ENCODE measurements at places on chromosomes 11 and 22.

GRCh38 chr11:80538040-80538439, 1097.2 kb upstream of the TENM4 start:
- no peak for DNase-seq

DNA sequence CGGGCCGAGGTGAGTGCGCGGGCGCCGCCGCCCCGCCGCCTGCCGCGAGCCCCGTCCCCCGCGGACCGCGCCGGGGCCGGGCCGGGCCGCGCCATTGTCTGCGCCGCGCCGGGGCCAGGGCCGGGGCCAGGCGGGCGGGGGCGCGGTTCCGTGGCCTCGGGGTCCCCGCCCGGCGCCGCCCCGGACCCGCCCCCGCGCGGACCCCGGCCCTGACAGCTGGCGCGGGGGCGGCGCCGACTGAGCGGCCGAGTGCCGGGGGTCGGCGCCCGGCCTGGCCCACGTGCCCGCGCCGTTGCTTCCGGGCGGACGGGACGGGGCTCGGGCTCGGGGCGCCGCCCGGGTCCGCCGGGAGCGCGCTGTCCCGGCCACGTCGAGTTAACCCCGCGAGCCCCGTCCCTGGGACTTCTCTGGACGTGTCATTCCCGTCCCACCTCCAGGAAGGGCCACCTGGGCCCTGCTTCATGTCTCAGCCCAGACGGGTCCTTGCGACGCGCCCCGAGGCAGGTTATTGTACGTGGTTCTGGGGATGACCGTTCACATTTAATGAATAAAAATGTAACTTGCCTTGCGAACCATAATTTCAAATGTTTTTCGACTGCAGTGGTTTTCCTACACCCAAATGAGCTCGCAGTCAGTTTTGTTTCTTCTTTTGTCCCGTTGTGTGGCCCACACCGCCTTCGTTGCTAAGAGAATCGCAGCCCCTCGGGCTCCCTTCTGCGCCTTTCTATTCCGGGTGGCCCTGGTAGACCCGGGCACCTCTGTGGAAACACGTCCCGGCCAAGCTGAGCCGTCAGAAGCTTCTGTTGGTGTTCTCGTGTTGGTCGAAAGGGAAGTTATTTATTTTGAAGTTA, 562 bp downstream of the ZBED4 start:
- no peak for DNase-seq

DNA sequence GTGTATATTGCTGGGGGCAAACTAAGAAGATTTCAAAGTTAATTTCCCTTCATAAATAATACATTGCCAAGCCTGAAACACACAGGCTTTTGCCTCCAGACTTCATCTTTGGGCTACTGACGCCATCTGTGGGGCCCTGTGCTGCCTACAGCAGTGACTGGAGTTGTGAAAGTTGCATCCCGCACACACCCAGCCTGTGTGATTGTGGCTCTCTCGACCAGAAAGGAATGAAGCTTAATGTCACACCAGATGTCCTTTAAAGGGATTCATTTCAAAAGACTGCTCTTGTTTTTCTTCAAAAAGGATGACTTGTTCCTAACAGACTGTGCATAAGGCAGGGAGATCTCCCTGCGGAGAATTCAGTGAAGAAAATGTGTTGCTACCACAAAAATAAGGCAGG, 210.5 kb downstream of the FAM181B start:
- DNase-seq, result no peak

DNA sequence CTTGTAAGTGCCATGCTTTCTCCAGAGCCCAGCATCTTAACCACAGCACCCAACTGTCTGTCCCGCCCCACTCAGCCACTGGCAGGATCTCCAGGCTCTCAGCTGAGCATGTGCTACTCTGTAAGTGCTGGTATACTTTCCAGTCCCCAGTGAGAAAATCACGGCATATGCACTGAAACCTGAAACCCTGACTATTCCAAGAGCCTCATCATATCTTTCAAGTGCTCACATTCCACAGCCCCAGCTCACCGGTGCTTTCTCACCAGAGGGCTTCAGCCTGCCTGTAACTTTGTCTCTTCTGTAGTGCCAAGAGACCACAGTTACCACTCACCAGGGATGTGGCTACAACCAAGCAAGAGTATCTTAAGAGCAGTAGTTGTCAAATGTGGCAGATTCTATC, 24.4 kb upstream of the PAMR1 start:
- DNase-seq, result no peak

GRCh38 chr11:117989351-117990102, 3.3 kb downstream of the IL10RA start:
- no peak for DNase-seq

GRCh38 chr11:66541892-66542291, 4.0 kb downstream of the ZDHHC24 start:
- DNase-seq, result no peak

DNA sequence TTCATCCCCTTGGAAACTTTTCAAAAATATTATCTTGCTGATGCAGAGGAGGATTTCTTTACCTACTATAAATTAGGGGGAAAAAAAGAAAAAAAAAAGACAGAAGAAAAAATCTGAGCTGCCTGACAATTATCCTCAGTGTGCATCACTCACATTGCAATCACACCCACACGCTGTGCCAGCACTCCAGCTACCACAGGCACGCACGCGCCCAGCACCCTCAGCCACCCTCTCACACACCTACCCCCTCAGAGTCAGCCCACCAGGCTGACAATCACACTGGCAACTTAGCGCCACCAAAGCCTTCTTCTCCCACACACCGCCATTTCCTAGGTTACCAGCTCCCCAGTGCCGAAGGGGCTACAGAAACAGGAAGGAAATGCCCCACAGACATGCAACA, 236.1 kb downstream of the KCNA4 start:
- no peak for DNase-seq

DNA sequence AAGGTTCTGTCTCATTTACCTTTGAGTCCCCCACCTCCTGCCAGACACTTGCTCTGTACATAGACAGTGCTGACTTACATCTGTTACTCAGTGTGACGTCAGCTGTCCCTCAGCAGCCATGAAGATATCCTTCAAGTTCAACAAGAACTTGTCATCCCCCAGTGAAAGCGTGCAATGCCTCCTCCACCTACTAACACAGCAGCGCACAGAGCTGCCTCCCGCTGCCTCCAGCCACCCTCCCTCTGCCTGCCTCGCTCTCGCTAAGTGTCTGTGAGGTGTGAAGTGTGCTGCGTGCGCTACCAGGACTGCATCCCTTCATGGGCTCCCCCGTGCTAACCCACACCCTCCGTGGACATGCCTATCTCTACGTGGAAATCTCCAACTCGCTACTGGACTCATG, 621.4 kb downstream of the BRD1 start:
- DNase-seq, result no peak

- no peak for DNase-seq
Measured at GRCh38 chr22:19576460-19577421, 52.5 kb upstream of the CLDN5 start.

DNA sequence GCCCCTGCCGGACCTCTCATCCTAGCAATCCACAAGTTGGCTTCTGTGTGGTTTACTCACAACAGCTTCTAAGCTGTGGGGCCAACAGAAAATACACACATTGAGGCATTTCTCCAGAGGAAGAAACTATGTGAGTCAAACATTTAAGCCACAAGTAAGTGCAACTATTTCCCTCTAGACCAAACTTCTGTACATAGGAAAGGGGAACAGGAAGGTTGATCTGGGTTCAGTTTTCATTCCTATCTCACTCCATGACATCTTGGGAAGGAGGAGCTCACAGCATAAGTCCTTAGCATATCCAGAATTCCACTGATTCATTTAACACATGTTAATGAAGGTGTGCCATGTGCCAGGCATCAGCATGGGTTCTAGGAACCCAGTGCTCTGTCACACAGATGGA, 72.8 kb upstream of the PICALM start:
- DNase-seq, result no peak

DNA sequence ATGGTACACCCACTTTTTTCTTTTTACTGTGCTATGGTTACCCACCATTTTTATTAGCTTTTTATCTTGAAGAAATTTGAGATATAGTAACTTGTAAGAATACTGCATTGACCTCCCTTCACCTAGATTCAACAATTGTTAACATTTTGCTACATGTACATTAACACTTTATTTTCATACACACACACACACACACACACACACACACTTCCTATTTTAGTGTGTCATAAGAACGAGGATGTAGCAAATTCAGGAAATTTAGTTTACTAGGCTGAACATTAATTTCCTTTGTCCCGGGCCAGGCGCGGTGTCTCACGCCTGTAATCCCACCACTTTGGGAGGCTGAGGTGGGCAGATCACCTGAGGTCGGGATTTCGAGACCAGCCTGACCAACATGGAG, 1.1 kb upstream of the ATP6V1E1 start:
- DNase-seq, result no peak

DNA sequence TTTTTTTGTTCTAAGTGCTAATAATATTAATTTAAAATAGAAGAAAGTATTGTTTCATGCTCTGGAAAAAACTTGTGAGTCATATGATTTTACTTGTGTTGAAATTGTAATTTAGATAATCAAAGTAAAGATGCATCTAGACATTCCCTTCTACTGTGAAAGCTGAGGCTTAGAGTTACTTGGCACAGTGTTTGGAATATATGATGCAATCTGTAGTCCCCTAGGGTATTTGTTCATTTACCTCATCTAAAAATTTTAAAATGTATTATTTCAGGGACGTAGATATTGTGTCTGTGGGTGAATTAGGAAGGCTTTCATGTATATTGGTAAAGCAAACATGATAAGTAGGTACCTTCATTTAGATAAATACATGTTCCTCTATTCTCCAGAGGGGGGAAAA, 793.5 kb upstream of the CNTN5 start:
- DNase-seq, result no peak

- DNase-seq, result no peak
Measured at GRCh38 chr11:95229199-95229992, 1.6 kb downstream of the SESN3 start.

DNA sequence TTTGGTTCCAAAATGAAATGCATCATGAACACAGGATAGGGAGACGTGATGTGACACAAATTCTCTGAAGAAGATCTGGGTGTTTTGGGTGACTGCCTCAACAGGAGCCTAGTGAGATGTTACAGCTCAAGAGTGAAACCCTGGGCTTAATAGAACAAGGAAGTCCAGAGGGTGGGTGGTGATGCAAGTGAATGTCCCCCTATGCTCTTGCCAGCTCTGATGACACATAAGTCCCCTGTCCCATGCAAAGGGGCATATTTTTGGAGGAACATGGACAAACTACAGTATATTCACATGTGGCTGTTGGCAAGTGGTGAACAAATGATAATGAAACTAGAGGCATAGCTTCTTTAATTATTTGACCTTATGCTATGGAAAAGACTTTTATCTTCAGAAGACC, 9.2 kb downstream of the CRTAM start:
- DNase-seq, result no peak

GRCh38 chr11:127109796-127110480, 109.4 kb upstream of the KIRREL3 start:
- DNase-seq, result no peak

GRCh38 chr22:40203572-40203971, 25.8 kb downstream of the TNRC6B start:
- DNase-seq, result no peak

DNA sequence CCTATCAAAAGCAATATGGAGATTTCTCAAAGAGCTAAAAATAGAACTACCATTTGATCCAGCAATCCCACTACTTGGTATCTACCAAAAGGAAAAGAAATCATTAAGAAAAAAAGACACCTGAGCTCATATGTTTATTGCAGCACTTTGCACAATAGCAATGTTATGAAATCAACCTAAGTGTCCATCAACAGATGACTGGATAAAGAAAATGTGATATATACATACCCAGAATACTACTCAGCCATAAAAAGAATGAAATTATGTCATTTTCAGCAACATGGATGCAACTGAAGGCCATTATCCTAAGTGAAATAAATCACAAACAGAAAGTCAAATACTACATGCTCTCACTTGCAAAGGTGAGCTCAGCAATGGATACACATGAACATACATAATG, 1565.5 kb upstream of the RAG2 start:
- DNase-seq, result no peak

DNA sequence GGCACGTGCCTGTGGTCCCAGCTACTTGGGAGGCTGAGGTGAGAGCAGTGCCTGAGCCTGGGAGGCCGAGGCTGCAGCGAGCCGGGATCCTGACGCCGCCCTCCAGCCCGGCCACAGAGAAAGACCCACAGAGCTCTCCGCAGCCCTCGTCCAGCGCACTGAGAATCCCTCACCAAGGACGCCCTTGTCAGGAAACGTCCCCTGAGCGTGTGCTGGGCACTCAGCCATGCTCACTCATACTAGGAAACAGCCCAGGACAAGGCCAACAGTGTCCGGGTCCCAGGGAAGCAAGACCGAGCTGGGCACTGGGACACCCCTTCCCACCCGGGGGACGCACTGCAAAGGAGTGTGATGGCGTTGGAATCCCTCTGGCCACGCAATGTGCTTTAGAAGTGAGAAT, 14.5 kb downstream of the DEAF1 start:
- DNase-seq, result no peak

GRCh38 chr22:46756097-46756496, 6.4 kb upstream of the TBC1D22A start:
- DNase-seq, result no peak

DNA sequence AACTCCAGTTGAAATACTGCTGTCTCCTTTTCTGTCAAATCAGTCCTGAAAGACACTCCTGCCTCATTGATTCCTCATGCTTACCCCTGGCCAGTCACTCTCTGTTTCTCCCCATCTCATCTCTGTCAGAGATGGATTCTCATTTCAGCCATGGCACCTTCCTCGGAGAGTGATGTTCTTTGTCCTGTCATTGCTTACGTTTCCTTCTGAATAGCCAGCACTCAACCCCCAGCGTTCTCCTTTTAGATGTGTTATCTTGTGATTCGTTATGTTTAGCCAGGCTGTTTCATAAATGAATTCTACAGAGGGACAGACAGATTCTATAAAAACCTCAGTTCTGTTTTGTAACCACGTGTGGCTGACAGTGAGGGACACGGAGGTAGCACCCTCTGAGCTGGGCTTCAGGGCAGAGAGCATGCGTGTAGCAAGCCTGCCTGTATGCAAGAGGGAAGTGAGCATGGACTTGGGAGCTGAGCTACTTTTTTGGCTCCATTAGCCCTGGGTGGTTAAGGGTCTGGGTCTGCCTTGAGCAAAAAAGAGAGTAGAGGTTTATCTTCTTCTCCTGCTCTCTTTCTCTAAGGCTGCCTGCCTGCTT, 354.6 kb downstream of the DDX10 start:
- no peak for DNase-seq

DNA sequence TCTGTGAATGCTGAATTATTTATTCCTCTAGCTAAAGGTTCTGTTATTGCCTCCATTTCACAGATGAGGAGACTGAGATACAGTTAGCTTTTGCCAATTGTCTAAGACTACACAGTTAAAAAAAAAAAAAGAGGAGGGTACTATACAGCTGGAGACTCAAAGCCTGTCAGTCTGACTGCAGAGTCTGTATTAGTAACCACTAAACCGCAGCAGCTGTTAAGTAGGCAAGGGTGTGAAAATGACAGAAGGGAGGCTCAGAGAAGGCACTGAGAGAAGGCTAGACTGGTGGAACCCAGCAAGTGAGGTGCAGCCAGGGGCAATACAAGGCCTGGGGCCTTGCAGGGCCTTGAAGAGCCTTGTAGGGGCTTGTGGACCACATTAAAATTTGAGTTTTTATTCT, 181.2 kb downstream of the CSNK2A3 start:
- DNase-seq, result peak; percentile 12

All from naive thymus-derived CD8-positive, alpha-beta T cell (primary cell).